Stimulated activated CD4-positive, alpha-beta T cell treated with anti-CD3 and anti-CD28 coated beads, Interleukin-1b, Interleukin-23, amount 100 ng/mL, for 24 hours (primary cell): ENCODE measurements at places on chromosomes 1 and 21.

- no peak for DNase-seq
These were observed 347.6 kb downstream of the CHRM3 start for GRCh38 chr1:239733995-239734394.

- no peak for DNase-seq
These were observed 228.8 kb downstream of the TGFB2 start for GRCh38 chr1:218573925-218574324.

DNA sequence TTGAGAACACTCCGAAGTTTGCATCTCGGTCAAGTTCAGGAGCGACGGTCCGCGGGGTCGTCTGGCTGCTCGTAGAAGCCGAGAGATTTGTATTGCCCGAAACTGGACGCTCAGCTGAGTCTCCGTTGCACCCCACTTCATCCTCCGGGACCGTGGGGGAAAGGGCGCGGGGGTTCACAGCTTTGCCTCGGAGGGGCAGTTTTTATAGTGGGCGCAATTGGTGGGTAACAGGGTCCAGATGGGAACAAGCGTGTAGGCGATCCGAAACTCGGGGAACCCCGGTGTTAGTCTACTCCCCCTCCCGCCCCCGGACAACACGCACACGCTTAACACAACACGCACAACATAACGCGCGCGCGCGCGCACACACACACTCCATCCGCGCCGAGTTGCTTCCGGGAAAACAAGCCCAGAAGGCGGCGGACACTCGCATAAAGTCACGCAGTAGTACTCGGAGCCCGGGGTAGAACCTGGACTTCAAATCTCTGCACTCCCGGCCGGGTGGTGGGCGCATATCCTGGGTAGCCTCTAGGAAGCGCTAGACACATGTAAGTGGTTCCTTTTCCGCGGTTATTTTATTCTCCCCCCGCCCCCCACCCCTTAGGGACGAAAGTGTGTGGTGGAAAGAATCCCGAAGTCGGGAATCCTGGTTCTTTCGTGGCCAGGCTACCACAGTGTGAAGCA lies 1.1 kb upstream of the JUN start:
- peak; percentile 58 for DNase-seq

GRCh38 chr1:82515650-82516049 lies 714.9 kb downstream of the ADGRL2 start:
- no peak for DNase-seq

DNA sequence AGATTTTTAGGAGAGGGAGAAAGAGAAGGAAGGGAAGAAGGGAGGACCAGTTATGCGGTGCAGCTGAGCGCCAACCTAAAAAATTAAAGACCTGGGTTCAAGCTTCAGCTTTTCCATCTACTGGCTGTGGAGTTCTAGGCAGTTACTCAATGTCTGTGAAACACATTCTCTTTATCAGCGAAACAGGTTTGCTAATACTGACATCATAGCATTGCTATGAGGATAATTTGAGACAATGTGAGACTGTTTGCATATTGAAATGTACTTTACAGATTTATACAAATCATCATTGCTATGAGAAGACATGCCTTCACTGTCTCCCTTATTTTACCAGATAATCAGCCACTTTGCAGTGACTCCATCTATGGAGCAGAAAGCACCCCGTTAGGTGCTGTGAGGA lies 222.9 kb upstream of the SGIP1 start:
- no peak for DNase-seq

DNA sequence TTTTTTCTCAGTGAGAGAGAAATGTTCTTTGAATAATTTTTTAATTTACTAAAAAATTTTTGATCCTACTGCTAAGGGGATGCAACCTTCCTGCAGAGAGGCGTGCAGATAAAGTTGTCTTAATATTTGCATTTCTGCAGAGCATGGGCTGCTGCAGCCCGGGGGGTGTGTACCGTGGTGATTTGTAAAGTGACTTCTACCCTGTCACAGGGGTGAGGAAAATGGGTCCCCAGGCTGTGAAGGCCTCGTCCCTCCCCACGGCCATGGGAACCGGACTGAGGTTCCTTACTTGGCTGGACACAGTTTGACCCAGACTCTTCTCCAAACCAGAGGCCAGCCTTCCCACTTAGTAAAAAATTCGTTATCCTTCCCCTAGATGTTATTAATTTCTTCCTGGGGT lies 9.5 kb upstream of the C1orf174 start:
- DNase-seq, result no peak

GRCh38 chr1:60988891-60989290 lies 93.5 kb upstream of the NFIA start:
- DNase-seq, result no peak

GRCh38 chr21:45388011-45388521 lies 16.9 kb upstream of the COL18A1 start:
- no peak for DNase-seq

DNA sequence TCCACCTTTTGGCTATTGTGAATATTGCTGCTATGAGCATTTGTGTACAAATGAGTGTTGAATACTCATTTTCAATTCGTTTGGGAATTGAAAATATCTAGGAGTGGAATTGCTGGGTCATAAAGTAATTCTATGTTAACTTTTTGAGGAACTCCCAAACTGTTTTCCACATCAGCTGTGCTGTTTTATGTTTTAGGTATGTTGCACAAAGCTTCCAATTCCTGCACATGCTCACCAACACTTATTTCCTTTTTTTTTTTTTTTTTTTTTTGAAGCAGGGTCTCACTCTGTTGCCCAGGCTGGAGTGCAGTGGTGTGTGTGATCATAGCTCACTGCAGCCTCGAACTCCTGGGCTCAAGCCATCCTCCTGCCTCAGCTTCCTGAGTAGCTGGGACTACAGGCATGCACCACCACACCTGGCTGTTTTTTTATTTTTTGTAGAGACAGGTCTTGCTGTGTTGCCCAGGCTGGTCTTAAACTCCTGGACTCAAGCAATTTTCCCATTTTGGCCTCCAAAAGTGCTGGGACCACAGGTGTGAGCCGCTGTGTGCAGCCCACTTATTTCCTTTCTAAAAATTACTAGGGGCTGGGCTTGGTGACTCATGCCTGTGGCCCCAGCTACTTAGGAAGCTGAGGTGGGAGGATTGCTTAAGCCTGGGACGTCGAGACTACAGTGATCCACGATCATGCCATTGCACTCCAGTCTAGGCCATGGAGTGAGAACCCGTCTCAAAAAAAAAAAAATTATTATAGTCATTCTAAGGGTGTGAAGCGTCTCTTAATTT lies 33.4 kb downstream of the TMCC2 start:
- DNase-seq, result no peak

DNA sequence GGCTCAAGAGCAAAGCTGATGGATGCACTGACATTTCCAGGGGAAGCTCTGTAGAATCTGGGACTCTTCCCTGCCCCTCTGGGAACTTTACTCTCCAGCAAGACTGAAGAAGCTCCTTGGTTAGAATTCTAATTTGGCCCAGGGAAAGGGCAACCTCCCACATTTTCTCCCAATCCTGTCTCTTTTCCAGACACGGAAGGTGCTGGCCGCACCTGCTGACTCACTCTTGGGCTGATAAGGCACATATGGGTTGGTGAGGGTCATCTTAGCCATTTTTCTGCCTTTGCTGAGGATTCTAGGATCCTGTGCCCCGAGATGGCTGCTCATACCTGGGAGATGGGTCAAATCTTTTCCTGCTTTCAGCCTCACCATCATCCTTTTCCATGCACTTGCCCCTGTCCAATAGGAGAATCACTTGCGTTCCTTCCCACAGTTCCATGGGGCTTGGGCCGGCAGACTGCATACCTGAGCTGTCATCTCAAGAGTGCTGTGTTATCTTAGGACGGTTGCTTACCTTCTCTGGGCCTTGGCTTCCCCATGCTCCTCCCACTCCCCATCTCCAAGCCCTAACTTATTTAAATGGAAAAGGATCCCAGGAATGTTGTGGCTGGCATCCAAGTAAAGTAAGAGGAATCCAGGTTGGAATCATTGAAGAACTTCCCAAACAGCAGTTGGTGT lies 1.3 kb downstream of the TINAGL1 start:
- DNase-seq, result no peak

DNA sequence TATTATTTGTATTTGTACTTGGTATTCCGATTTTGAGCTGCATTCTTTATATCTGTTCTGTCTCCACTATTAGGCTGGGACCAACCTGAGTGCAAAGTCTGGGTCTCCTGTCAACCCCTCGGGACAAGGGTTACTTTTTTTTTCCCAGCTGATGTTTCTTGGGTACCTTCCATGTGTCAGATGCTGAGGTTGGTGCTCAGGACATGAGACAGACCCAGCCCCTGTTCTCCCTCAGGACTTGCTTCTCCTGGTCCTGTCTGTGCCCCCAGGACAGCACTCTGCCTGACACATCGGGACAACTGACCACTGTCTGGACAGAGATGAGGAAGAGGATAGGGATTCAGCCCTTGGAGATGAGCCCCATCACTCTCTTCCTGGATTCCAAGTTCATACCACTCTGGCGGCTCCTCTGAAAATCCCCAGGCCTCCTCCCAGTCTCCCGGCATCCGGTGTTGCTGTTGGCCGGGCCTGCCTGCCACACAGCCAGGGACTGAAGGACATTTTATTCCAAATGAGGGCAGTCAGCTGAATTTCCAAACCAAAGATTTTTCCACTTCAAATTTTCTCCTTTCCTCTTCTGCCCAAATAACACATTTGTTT lies 55.6 kb upstream of the FMOD start:
- no peak for DNase-seq

DNA sequence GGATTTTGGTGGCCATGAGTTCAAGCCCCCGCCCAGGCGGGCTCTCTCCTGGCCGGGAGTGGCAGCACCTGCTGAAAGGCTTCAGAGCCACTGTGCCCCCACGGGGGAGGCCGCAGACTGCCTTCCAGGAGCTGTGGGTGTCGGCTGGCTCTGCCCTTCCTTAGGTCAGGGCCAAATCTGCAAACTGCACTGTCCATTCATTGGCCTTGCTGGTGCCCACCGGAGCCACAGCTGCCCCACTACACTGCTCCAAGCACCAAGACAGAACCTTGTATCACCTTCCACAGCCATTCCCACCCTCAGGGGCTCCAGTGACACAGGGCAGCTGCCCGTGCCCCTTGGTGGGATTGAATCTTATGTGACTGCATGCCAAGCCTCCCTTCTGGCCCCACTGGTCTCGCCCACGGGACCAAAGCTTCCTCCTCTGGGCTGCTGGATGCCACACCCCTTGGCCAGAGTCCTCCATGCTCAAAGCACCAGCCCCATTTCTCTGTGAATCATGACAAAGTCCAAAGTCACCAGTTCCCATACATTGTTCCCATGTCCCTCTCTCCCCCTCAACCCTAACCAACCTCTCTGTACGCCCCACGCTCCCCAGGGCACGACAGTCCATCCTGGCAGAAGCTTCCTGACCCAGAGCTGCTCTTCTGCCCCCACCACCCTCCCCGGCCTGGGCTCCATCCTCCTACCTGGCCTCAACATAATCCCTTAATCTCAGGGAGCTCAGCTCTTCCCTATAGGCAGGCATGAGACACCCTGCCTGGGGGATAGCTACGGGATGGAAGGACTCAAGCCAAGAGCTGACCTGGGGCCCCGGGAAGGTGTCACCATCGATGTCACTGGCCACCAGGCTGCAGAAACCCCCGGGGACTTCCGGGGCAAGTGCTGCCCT lies 20.9 kb upstream of the GPR153 start:
- no peak for DNase-seq

DNA sequence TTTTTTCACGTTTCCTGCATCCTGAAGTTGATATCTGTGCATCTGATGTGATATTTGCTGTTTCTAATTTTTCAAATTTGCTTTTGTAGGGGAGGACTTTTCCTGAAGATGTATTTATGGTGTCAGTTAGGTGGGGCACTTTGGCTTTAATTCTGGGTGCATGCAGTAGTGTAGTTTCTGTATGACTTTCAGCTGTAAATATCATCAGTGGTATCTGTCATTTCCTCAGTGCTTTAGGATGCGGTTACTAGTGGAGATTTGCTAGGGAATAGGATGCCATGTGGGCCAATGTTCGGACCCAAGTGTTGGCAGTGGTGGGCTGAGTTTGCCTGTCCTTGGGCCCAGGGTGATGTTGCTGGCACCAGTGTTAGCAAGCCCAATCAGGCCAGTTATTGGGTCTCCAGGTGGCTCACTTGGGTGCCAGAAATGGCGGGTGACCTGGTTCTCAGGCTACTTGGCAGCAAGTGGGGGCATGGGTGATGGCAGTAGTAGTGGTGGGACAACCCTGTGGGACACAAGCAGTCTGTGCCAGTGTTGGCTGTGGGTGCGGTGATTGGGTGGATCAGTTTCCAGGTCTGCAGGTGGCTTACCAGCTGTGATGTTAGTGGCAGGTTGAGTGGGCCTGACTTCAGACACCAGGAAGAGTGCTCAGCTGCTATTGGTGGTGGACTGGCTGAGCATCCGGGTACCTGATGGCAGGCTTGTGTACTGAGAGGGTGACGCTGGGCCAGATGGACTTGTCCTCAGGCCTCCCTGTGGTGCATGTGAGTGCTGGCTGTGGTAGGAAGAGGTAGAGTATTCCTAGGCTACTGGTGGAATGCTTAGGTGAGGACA lies 24.4 kb downstream of the CD55 start:
- no peak for DNase-seq

- no peak for DNase-seq
These were observed 19.1 kb upstream of the EDN2 start for GRCh38 chr1:41503538-41504113.

- DNase-seq, result no peak
These were observed 1258.5 kb upstream of the ADGRL2 start for GRCh38 chr1:80542231-80542630.

GRCh38 chr21:17554679-17555465 lies 42.0 kb downstream of the CXADR start:
- no peak for DNase-seq

DNA sequence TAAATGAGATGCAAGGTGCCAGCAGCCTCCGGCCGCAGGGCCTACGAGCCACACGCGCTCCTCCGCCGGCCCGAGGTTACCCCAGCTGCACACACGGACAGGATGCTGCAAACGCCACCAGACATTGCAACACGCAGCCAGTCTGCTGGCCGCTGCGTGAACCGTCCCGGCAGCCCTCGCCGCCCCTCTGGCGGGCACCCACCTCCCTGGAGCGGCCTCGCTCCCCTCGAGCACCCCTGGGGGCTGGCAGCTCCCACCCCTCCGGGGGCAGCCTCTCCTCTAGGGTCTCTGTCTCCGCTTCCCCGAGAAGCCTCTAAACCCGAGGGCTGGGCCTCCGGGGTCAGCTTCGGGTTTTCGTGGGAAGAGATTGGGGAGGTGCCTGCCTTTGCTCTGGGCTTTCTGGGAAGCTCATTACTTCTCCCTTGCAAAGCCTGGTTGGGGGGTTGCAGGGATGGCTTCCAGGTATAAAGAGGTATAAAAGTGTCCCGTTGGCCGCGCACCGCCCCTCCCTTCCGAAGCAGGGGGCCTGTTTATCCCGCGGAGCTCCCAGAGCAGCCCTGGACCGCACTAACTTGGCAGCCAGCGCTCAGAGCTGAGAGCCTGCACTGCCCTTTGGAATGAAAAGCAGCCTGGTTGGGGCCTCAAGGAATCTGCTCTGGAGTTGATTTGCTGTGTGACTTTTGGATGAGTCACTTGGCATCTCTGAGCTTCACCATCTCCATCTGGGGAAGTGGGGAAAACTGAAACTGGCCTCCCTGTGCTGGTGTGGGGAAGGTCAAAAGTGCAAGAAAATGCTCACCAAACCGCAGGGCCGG lies 21.8 kb downstream of the DHRS3 start:
- no peak for DNase-seq

GRCh38 chr1:8302081-8302956 lies 15.6 kb upstream of the SLC45A1 start:
- no peak for DNase-seq

- DNase-seq, result no peak
These were observed 87.7 kb downstream of the SNX7 start for GRCh38 chr1:98749152-98749756.
